ENCODE measurements at places on chromosomes 2 and 18.
A peak's percentile ranks its signal among the peaks of the same experiment; 100 is the strongest.

GRCh38 chr2:17608251-17608650 is 67.8 kb downstream of the VSNL1 start:
- no peak for DNase-seq

GRCh38 chr18:65631766-65632165 is 119.0 kb upstream of the CDH7 start:
- no peak for DNase-seq

DNA sequence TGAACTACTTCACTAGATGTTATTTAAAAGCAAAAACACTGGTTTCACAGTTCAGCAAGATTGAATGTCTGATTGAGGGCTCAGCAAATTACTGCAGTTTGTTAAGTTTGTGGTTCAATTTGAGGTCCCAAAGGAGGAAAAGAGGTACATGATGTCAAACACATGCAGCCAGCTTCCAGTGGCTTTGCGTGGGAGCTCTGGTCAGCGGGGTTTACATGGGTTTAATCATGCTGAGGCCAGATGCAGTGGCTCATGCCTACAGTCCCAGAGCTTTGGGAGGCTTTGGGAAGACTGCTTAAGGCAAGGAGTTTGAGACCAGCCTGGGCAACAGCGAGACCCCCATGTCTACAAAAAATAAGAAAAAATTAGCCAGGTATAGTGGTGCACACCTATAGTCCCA is 111.5 kb downstream of the MAPK4 start:
- DNase-seq, result no peak

- DNase-seq, result no peak
These were observed 60.8 kb downstream of the KIF5C start for GRCh38 chr2:148935791-148936190.

DNA sequence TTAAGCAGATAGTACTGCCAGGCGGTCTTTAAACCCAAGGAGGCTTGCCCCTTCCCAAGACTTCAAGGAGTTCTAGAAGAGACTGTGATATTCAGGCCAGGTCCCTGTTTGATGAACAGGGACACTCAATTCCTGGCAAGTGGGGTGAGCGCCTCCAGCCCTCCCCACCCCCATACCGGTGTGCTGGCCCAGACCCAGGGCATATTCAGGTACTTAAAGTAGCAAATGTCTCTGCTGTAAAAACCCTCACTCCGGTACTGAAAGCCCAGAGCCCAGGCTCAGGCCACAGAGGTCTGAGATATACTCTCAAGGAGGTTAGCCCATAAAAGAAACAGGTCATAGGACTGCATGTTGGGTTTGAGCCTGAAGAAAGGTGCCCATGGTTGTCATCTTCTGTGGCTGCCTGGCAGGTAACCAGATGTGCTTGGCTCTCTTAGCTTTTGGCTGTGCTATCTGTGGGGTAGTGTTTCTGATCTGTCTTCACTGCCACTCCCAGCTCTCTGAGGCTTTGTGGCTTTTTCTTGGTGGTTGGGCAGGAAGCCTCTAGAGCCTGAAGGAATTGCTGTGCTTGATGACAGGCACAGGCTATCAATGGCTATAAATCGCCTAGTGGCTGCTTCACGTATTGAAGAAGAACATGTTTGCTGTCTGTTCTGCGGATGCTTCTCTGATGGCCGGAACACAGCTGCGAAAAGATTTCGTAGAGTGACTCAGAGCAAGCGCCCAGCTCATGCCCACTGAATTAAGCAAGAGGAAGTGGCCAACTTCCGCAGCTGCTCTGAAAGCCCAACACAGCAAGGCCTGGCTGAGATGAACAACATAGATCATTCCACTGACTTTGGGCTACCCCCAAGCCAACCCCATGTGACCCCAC is 63.3 kb upstream of the ALPP start:
- DNase-seq, result peak; percentile 58

- no peak for DNase-seq
These were observed 148.1 kb upstream of the PID1 start for GRCh38 chr2:229419158-229419557.

DNA sequence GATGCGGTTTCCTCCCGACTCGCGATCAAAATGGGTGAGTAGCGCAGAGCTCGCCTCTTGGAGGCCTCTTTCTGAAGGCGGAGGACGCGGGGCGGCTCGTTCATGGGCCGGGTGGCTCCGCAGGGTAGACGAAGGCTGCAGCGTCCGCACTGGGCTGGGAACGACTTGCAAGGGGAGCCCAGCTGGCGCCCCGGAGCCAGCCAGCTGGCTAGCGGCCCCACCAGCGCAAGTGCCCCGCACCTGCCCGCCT is 328 bp upstream of the PASK start:
- DNase-seq, result no peak

DNA sequence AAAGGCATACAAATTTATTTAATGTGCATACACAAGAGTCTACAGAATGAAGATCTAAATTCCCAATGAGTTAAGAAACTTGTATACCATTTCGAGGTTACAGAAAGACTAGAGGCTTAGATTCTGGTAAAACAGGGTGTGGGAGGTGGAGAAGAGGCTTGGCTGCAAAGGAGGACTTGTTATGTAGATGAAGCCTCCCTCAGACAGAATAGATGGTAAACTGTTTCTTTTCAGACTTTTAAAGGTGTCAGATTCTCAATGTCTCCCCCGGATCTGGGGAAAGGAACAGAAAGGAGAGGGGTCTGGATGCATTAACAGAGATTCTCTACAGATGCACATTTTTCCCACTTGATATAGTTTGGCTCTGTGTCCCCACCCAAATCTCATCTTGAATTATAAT is 126.0 kb downstream of the ST6GAL2 start:
- DNase-seq, result no peak

GRCh38 chr2:161486111-161486510 is 70.0 kb downstream of the TBR1 start:
- DNase-seq, result no peak

DNA sequence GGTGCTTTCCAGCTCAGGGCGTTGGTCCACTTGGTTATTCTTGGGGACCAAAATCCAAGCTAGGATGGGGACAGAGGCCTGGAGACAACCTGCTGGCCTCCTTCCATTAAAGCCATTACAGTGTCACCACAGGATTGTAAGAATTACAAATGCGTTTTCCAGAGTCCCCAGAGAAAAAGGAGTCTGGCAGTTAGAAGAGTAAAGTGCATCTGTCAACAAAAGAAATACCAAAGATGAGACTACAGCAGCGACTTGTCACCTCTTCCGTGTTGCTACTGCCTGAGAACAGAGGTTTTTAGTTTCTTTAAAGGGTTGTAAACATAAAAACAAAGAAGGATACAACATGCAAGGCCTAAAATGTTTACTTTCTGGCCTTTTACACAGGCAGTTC is 235.7 kb downstream of the AGAP1 start:
- no peak for DNase-seq
